Aorta (tissue), 5 donors: ENCODE measurements at places on chromosomes 7 and 10. TPM values are rescaled to one million over a fixed set of nuclear protein-coding genes. Genes with fewer than 3 reads are reported as not detected.

- no peak for DNase-seq
These were observed 107.3 kb downstream of the LRRN3 start for GRCh38 chr7:111198255-111198654.

GRCh38 chr7:155585951-155586350 lies 39.6 kb upstream of the CNPY1 start:
- DNase-seq = no peak

DNA sequence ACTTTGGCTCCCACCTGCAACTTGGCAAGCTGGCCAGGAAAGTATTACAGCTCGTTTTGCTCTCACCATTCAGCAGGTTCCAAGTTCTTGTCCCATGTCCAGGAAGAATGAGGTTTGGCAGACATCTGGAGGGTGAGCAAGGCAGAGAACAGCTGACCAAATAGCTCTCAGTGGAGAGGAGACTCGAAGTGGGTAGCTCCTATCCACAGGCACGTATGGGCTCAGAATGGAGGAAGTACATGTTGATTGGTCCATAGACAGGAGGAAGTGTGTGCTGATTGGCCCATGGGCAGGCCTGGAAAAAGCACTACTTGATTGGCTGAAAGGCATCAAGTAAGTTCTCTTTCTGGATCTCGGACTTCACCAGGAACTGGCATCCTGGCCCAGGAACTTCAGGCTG lies 3.0 kb upstream of the NCAPG2 start:
- DNase-seq = no peak

DNA sequence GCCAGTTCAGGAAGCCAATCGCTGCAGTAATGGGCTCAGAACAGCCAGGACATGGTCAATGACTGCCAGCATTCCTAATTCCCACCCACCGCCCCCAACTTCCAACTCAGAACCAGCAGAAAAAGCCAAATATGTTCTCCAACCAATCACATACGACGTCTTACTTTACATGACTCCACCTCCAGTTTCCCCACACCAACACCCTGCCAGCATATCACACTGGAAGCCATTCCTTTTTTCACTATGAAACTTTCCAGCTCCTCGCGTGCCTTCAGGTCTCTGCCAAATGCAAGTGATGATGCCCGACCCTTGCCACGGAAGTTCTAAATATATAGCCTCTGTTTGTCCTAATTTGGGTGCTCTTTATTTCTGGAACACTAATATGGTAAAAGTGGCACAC lies 12.5 kb downstream of the NPS start:
- DNase-seq = no peak

DNA sequence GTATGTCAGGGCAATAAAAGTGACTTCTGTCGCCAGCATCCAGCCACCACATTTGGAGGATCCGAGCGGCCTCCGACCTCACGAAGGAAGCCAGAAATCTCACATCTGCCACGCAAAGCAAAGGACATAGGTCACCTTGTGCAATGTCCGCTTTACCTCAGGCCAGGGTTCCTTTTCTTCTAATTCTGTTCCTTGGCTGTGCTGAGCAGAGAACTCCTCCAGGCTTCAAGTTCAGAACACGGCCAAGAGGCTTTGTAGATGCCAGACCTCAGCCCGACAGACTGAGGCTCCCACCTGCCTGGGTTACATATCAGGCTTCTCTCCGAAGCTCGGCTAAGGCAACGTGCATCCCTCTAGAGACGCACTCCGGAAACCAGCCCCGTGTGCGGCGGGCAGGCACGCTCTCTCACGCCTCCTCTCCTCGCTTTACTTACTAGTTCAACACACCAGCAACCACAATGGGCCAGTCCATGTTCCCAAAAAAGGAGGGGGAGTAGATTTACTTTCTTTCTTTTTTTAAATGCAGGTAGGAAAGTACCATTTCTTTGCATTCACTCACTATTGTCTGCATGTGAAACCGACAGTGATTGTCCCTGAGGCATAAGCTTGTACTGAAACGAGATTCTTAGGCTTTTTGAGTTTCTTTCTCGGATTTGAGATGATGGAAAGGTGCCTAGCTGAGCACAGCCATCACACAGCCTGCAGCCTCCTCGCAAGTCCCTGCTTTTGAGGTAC lies 122.4 kb upstream of the AFAP1L2 start:
- peak; percentile 77 for DNase-seq

DNA sequence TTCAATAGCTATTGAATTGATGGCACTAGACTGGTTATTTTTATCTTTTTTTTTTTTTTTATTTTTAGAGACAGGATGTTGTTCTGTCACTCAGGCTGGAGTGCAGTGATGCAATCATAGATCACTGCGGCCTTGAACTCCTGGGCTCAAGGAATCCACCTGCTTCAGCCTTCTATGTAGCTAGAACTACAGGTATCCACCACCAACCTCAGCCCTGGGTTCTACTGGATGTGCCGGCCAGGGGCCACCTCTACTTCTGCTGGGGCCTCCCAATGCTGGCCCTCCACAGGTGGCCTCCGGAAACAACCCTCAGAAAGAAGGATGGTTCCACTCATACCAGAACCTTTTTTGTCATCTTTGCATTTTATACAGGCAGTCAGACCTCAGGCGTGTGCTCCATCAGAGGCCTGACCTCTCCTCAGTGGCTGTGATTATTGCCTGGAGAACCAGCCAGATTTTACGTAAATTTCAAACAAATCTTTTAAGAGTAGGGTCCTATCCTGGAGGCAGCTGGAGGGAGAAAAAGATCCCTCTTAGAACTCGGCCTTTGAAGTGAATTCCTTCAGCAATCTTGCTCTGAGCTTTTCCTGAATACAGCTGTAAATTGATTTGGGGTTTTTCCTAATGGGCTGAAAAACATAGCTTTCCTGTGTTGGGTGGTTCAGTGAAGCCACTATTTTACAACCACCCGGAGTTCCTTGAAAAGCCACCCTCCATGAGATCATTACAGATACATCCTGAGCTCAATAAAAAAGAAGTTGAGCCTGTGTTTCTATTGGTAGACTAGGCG lies 110.0 kb downstream of the SPAG6 start:
- no peak for DNase-seq

- no peak for DNase-seq
These were observed 14.9 kb downstream of the TNRC18 start for GRCh38 chr7:5408777-5409176.

- no peak for DNase-seq
These were observed 115.3 kb upstream of the FAM171A1 start for GRCh38 chr10:15486404-15486803.

GRCh38 chr10:6570893-6571292 lies 9.2 kb downstream of the PRKCQ start:
- DNase-seq = no peak

GRCh38 chr7:51209426-51209825 lies 107.2 kb downstream of the COBL start:
- no peak for DNase-seq

DNA sequence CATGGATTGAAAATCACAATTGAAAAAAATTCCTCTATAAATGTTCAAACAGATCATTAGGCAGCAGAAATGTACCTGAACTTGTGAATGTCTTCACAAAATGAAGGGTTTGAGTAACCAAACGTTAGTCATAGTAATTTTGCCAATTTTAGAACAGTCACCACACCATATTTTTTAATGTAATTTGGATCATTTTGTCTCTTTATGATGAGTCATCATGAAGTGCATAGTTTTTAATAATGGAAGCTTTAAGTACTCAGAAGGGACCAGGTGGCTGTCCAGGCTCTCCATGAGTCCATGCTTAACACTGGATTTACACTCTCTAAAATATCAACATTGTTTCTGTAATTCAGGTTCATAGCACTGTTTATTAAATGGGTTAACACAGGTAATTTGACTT lies 219.2 kb downstream of the ETV1 start:
- DNase-seq = no peak

DNA sequence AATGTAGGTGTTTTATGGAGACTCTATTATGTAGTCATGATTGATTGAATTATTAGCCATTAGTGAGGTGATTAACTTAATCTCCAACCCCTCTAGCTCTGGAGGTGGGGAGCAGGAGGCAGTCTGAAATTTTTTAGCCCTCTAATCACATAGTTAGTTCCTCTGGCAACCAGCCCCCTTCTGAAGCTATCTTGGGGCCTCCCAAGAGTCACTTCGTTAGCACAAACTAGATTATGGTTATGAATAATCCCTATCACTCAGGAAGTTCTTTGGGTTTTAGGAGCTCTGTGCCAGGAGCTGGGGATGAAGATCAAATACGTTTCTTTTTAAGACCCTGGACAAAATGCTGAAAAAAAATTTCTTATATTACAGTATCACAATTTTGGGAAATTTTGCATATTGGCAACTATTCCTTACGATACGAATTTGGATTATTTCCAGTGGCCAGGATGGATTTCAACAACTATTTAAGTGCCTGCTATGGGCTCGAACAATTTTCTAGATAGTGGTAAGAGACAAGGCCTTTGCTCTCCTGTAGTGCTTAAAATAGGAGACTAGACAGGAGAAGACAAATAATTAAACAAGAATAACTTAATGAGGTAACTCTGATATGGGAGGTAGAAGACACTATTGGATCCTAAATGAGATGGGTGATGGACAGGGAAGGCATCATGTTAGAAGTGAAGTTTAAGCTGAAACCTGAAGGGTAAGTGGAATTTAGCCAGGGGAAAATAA lies 52.9 kb downstream of the BTAF1 start:
- no peak for DNase-seq

- DNase-seq = peak; percentile 94
These were observed 7.9 kb upstream of the HOXA2 start for GRCh38 chr7:27110186-27111031.

GRCh38 chr10:132961787-132962622 lies 19.6 kb upstream of the CFAP46 start:
- DNase-seq = peak; percentile 78

- DNase-seq = no peak
These were observed 103.8 kb downstream of the ATE1 start for GRCh38 chr10:121823993-121824463.

- DNase-seq = no peak
These were observed 368.4 kb upstream of the ZMIZ1 start for GRCh38 chr10:78700413-78700812.

GRCh38 chr7:114916261-114916892 lies 5.5 kb upstream of the MDFIC start:
- DNase-seq = no peak

GRCh38 chr7:107165341-107165740 lies 3.5 kb upstream of the HBP1 start:
- no peak for DNase-seq

DNA sequence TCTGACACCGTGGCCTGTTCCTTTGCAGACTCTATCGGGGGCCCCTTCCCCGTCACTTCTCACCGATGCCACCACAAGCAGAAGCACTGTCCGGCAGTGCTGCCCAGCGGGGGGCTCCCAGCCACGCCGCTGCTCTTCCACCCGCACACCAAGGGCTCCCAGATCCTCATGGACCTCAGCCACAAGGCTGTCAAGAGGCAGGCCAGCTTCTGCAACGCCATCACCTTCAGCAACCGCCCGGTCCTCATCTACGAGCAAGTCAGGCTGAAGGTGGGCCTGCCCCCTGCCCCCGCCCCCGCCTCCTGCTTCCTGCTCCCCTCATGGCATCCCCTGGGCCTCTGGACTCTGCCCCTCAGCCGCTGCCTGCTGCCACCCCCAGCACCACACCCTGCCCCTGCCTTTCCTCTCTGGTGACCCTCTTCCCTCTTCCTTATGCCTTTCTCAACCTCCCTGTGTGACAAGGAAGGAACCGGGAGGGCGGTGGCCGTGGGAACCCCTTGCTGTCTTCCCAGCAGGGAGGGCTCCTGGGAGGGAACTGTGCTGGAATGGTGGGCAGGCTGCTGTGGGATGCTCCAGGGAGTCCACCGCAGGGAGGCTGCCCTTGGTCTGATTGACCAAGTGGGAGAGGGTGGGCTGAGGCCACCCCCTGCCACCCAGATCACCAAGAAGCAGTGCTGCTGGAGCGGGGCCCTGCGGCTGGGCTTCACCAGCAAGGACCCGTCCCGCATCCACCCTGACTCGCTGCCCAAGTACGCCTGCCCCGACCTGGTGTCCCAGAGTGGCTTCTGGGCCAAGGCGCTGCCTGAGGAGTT lies 77.5 kb downstream of the NEURL1 start:
- no peak for DNase-seq

DNA sequence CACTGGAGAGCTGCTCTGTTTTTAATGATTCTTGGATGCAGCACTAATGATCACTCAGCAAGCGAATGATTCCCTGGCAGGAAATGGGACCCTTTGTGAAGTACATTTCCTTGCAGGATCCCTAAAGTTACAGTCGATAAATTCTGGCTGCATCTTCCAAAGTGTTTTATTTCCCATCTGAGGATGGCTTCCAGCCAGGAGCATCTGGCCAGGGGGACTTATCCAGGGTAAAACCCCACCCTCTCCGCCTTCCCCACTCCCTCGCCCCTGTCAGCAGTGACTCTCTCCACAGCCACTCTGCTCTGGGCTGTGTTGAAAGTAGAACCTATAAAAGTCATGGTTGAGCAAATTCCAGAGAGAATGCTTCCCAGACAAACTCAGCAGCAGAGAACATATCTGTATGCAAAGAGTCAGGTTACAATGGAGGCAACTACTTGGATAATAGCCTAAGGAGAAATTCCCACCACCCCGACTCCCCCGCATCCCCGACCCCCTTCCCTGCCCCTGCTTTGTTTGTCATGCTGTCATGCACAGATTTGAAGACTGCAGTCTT lies 111.0 kb upstream of the ANLN start:
- DNase-seq = peak; percentile 49

DNA sequence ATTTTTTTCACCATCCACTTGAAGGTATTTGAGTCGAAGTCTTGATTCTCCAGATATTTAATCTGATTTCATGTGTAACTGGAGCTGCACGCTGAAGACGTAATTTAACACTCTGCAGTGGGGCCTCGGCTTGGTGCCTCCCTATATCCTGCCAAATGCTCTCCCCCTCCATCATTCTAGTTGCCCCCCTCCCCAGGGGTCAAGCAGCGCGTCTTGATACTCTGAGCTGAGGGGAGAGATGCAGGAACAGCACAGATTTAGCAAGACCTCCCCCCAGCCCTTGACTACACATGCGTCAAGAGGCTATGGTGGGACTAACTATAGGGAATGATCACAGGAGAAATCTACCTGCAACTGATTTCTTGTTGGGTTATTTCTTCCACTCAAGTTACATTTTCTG lies 85.8 kb downstream of the PRPF18 start:
- DNase-seq = no peak

DNA sequence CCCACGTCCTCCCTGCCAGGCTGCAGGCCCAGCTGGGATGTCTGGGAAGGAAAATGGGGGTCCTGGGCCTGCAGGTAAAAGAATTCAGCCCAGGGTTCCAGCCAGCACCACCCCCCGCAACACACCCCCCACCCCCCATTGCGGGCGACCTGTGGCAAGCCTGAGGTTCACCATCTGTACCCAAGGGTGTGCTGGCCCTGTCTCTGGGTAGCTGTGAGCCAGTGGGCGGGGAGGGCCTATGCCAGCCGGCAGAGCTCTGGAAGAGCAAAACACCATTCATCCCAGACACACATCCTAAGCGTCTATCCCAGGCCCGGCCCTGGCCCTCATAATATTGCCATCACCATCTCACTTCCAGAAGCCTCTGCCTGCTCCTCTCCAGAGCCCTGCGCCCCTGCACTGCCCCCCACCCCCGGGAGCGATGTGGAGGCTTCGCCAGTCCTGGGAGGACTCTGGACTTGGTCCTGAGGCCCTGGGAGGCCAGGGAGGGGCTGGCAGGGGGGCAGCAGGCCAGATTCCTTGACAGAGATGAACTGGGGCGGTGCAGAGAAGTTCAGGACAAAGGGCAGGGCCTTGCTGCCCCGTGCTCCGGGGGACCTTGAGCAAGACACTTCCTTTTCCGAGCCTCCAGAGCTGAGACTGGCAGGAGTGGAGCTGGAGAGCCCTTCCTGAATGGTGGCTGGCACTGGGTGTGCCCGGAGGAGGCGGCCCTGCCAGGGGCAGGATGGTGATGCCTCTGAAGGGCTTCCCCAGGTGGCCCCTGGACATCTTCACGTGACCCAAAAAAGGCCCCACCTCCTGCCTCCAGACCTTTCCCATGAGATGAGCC lies 8.7 kb upstream of the TTYH3 start:
- peak; percentile 79 for DNase-seq

MALRD1 gene
- 2.4 TPM for total RNA-seq

ANXA8 gene
- not detected for total RNA-seq

TMEM176A gene
- total RNA-seq = 30.7 TPM

TUBB8 gene
- not detected for total RNA-seq
